Stimulated activated CD8-positive, alpha-beta memory T cell treated with anti-CD3 and anti-CD28 coated beads, Interleukin-4, amount 100 ng/mL, for 4 hours (primary cell): ENCODE measurements at places on chromosomes 6 and 20.
A peak's percentile ranks its signal among the peaks of the same experiment; 100 is the strongest.

GRCh38 chr6:26489996-26490964 lies 9.8 kb upstream of the BTN1A1 start:
- DNase-seq = no peak

DNA sequence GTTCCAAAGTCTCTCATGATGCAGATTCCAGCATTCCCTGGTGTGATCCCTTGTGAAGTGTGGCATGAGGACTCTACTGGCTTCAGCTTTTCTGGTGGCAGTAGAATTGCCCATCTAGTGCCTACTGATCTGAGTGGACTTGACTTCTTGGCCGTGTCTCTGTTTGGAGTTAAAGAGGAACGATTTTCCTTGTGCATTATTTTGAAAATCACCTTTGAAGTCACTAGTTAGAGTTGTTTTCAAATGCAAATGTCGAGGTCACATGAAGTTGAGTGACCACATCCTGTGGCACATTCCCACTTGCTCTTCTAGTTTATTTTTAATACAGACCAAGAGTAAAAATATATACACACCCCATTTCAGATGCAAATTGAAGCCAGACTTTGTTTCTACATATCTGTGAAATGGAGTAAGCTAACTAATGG lies 270.7 kb upstream of the TAB2 start:
- DNase-seq = no peak

DNA sequence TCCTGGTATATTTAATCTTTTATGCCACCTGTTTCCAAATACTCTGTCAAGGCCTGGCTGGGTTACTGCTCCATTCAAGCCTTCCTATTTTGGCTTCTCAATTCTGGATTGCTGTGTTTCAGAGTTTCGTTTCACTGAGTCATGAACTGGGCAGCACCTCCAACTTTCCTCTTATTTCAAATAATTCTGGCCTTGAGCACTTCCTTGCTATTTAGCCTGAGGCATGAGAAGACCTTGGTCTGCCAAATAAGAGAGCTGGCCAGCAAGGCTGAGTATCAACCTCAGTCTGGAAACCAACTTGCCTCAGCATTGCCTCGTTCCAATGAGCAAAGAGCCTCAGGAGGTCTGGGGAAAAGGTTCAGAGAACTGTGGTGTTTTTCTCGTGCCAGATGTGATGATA lies 66.6 kb downstream of the TNFAIP3 start:
- no peak for DNase-seq

GRCh38 chr6:106003268-106003987 lies 82.7 kb upstream of the PRDM1 start:
- DNase-seq = no peak

DNA sequence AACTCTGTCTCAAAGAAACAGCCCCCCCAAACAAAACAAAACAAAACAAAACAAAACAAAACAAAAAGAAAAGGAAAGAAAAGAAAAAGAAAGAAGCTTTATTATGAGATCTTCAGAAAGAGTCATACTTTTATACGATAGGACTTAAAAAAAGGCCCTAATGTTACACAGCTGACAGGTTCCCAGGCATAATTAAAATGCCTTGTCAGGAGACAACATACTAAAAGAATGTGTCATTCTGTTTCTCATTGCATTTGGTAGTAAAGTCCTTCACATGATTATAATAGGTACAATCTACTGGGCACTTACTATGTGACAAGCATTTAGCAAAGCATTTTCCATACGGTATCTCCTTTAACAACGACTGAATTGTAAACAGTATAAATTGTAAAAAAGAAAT lies 36.4 kb upstream of the RPN2 start:
- no peak for DNase-seq

DNA sequence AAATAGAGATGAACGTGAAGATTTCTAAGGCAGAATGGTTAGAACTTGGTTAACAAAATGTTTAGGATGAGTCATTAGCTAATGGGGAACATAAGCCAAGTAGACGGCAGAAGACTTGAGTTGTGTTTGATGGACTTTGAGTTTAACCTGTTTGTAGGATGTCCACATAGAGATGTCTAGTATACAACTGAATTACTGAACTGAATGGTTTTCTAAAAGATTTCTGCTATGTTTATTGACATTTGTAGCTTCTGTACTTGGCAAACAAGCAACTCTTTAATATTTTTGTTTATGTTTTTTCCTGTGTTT lies 54.5 kb upstream of the DYNLRB1 start:
- no peak for DNase-seq

DNA sequence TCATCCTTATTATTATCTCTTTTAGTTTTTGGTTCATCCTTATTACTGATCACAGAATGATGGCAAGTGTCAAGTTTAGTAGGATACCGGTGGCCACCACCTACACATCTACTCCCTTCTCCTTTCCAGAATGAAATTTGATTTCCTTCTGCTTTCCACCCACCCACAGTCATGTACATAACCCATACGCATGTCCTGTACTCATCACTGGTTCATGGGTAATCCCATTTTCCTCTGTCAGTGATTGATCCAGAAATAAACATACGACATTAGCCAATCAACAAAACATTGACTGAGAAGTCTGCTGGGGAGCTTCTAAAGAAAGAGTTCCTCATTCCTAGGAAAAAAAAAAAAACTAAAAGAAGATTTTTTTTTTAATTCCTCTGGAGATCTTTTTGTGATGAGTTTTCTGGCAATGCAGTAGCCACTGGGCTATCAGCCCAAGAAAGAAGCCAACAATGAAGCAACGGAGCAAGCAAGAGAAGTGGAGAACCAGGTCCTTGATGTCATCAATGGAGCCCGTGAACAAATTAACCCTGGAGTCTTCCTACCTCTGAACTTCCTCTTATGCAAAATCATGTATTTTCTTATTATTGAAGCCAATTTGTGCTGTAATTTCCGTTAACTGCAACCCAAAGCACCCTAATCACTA lies 127.8 kb downstream of the TASP1 start:
- DNase-seq = no peak

- no peak for DNase-seq
These were observed 2.9 kb downstream of the SPAG4 start for GRCh38 chr20:35618263-35619131.

GRCh38 chr6:136550330-136551071 lies at the start of gene MAP7:
Gene MAP7, minus strand, starts transcription at chr6:136550422. Its CDS starts 14 bp downstream, at chr6:136550408.
- DNase-seq = no peak

- no peak for DNase-seq
These were observed 256.7 kb downstream of the ATXN1 start for GRCh38 chr6:16504609-16505008.

DNA sequence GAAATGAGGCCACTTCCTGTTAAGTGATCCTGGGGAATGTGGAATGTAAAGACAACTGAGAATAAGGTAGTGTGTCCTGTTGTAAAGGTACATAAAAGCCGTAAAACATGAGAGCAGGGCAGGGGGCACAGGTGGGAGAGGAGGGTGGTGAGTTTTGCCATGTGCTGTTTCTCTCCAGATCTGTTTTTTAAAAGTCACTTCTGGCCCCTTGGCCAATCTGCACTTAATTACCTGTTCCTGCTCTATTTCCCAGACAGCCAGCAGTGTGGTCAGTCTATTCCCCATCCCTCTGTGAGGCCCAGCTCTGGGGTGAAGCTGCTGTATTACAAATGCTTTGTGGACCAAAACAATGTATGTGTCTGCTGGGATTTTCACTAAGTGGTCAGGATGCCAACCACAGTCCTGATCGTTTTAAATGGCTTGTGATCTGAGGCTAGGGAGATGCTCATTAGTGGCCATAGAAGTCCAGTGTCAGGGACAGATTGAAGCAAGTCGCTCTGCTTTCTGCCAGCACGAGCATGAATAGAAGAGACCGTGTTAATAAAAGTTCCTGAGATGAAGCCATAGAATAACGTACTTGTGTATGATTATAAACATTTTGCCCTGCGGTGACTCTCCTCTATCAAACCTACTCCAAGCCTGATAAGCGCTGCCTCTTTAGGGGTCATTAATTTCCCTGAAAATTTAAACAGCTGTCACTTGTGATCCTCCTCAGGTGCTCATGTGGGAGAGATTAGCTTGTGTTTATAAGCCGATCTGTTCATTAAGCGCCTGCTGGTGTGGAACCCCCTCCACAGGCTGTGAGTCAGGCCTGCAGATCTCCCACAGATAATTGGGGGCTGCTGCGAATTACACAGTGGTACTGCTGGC lies 111.8 kb upstream of the CENPW start:
- DNase-seq = no peak

DNA sequence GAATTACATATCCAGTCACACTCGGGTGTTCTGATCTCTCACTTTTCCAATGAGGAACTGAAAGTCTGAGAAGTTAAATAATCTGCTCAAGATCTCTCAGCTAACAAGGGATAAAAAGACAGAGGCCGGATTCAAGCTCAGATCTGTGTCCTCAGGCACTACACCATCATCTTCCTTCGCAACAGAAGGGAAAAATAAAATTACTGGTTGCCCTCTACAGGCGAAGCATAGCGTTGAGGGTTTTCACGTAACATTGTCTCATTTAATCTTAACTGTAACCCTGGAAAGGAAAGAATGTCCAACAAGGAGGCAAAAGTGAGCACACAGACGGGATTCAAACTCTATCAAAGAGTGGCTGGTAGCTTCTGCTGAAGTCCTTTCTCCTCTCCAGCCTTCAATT lies 67.8 kb upstream of the ANKEF1 start:
- no peak for DNase-seq

DNA sequence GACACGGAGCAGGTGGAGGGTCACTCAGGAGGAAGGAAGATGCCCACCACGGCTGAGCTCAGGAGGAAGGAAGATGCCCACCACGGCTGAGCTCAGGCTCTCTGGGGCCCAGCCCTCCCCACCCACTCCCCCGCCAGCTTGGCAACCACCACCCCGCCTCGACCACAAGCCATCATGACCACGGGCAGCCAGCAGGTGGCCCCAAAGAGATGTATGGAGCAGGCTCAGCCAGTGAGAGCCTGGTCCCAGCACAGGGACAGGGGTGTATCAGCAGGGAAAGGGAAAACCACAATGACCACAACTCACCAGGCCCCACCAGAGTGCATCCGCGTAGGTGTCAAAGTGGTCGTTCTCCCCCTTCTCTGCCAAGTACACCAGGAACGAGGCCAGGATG lies 30.4 kb downstream of the KCNQ2 start:
- DNase-seq = peak; percentile 28

DNA sequence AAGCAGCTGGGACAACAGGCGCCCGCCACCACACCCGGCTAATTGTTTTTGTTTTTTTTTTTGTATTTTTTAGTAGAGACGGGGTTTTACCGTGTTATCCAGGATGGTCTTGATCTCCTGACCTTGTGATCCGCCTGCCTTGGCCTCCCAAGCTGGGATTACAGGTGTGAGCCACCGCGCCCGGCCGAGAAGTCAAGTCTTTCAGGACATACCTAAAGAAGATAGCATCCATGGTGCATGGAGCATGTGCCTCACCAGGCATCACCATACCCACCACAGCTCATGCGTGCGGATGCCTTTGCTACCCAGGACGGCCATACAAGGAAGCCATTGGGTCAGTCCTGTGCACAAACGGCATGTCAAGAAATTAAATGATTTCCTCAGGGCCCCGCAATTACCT lies 60.8 kb downstream of the DACT2 start:
- no peak for DNase-seq

GRCh38 chr6:165562421-165563090 lies 100.5 kb downstream of the PDE10A start:
- no peak for DNase-seq

DNA sequence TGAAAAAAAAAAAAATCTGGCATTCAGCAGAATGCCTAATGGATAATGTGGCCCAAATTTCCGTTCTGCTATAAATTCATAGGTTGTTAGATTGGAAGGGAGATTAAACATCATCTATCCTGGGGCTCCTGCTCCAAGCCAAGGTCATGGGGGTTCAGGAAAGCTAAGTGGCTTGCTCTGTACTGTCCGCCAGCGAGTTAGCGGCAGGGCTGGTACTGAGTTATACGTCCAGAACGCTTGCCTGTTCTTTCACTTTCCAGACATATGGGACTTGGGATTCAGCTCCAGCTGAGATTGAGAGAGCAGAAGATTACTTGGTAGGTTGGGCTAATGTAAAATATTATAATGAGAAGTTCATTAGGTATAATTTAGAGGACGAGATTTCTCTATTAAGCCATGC lies 858 bp downstream of the RWDD1 start:
- DNase-seq = no peak

- no peak for DNase-seq
These were observed 5.6 kb downstream of the PPP1R16B start for GRCh38 chr20:38810926-38811630.

- DNase-seq = no peak
These were observed 134.5 kb upstream of the SIM1 start for GRCh38 chr6:100599088-100599770.

DNA sequence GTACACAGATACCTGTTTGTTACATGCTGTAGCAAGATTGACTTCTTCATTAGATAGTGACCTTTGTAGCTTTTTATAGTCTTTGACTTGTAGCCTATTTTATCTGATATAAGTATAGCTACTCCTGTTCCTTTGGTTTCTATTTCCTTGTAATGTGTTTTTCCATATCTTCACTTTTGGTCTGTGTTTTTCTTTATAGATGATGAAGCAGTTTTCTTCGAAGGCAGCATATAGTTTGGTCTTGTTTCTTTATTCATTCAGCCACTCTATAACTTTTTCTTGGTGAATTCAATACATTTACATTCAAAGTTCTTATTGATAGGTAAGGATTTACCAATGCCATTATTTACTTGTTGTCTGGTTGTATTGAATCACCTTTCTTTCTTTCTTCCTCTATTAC lies 1357.3 kb upstream of the EYS start:
- DNase-seq = no peak

DNA sequence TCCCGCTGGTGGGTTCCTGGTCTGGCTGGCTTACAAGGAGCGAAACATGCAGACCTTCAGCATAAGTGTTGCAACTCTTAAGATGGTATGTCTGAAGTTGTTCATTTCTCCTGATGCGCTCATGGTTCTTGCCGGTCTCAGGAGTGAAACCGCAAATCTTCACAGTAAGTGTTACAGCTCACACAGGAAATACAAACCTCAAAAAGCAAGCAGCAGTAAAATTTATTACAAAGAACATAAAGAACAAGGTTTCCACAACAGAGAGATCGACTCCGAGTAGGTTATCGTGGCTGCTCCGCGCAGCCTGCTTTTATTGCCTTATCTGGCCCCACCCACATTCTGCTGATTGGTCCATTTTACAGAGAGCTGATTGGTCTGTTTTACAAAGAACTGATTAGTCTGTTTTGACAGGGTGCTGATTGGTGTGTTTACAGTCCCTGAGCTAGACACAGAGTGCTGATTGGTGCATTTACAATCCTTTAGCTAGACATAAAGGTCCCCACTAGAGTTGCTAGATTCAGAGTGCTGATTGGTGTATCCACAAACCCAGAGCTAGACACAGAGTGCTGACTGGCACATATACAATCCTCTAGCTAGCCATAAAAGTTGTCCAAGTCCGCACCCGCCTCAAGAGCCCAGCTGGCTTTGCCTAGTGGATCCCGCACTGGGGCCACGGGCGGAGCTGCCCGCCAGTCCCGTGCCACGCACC lies 39.2 kb downstream of the TRIM27 start:
- DNase-seq = no peak

DNA sequence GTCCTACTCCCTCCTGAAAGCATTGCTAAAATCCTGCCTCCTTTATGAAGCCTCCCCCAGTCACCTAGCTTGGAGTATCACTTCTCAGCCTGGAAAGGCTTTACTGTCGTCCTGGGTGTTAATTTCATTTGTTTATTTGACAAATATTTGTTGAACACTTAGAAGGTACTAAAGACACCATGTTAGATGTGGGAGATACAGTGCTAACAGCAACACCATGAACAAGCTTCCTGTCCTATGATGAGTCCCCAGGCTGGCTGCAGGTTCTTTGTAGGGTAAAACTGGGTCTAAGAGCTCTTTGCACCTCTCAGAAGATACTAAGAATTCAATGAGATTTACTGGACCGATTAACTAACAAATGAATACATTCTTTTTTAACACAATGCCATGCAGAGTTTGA lies 109.2 kb upstream of the TMEM170B start:
- no peak for DNase-seq
